ENCODE measurements at places on chromosomes 6 and 20. TPM values are rescaled to one million over a fixed set of nuclear protein-coding genes. Genes with fewer than 3 reads are reported as not detected.

GRCh38 chr6:119517428-119517827 is 167.9 kb upstream of the MAN1A1 start:
- no peak for DNase-seq

DNA sequence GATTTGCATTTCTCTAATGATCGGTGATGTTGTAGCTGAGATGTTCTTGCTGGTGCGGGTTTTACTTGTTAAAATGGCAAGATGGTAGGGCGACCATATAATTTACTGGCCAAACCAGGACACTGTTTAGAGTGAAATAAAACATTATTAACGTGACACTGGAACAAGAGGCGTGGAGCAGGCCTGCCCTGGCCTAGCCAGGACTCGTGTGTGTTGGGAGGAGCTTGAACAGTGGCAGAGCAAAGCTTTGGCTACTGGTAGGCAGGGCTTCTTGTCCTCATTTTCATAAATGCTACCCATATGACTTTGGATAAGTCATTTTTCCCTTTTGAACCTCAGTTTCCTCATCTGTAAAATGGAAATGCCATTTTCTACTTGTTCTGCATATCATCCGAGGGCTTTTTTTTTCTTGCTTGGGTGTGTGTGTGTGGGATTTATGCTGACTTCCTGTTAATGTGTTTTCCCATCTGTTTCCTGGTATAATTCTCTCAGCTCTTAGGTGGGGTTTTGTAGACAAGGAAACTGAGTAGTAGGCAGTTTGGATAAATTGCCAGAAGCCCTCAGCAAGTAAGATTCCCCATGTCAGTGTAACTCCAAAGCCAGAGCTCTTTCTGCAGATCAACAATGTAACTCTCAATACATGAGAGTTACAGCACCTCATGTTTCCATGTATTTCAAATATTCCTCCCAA is 81.7 kb downstream of the TOX2 start:
- no peak for DNase-seq

DNA sequence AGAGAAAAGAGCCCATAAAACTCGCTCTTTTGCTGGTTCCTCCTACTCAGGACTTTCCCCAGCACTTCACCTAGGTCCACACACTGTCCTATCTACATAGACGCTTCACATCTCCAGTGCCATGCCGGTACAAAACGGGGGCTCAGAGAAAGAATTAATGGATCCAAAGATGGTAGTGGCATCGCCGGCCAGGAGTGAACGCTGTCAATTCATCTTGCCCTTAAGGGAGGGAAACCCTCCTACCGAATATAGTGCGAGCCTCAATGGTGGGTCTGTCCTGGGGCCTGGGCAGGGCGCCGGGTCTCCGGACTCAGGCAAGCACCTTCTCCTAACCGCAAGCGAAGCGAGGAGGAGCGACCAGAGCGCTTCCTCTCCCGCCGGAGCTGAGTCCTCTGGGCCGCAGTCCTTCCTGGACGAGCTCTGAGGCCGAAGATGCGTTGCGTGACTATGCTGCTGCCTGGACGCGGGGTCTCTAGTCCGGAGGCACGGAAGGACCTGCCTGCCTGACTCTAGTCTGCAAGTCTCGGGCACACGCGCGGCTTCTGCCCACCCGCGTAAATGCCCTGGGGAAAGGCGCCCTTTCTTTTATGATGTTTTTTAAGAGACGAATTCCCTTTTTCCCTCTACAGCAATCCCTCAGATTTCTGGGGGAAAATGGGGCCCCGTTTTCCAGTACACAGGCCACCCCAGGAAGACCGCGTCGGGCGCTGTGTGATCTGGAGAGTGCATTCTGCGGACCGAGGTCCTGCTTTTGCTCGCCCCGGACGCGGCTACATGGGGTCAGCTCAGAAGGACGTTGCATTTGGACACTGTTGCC is 100.1 kb upstream of the PRDM1 start:
- DNase-seq, result no peak

DNA sequence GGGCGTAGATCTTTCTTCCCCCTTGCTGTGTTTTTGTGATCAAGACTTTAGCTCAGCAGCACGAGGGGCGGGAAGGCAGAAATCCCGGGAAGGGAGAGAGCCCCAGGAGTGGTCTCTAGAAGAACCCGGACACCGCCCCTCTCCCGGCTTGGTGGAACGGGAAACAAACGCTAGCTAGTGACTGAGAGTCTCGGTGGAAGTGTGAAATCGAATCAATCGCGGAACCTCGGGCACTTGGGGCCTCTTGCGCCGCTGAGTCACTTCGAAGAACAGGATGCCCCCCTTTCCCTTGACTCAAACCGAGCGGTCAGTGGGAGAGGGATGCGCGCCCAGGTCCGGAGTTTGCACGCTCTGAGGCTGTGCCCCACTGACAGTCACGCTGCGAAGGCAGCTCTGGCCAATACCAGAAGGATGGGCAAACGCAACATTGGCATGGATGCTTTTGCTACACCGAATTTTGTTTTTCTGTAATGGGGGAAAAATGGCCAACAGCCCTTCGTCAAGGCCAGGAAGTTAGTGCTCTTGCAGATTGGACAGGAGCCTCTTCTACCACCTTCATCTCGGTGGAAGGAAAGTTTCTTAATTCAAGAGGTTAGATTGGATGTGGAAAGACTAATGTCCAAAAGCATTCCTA is 1.6 kb upstream of the OLIG3 start:
- no peak for DNase-seq

RSPH9 gene
- 0.12 TPM for total RNA-seq

- DNase-seq, result no peak
These were observed 749 bp downstream of the FRK start for GRCh38 chr6:116059713-116060571.

DNA sequence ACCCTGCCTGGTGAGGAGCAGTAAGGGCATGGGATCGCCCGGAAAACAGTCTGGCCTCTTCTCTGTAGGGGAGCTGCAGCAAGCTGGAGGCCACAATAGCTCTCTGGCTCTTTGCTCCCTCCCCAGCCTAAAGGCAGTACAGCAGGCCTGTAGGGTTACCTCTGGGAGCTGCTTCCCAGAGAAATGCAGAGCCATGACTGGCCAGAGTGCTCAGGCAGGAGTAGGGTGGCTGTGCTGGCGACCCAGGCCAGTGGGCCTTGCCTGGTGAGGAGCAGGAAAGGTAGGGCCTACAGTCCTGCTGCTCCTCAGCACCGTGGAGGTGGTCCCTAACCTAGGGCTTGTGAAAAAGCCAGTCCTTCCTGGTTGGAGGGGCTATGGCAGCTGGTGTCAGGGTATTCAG is 129.9 kb upstream of the CHD6 start:
- no peak for DNase-seq

DNA sequence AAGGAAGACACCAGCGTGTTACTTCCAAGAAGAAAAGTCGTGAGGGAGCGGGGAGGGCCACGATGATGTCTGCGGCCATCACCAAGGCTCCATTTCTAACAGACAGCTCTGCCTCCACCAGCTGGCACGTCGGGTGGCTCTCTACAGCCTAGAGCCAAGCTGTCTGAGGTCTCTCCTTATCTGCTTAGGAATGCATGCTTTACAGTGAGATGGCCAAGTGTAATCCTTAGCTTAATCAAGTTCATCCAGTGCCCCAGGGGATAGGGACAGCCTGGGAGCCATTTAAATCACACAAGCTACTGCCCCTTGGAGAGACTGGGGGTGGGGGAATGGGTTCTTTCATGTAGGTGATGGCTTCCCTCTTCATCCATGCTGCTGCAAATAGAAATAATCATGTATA is 213.8 kb upstream of the CST7 start:
- DNase-seq, result no peak

DNA sequence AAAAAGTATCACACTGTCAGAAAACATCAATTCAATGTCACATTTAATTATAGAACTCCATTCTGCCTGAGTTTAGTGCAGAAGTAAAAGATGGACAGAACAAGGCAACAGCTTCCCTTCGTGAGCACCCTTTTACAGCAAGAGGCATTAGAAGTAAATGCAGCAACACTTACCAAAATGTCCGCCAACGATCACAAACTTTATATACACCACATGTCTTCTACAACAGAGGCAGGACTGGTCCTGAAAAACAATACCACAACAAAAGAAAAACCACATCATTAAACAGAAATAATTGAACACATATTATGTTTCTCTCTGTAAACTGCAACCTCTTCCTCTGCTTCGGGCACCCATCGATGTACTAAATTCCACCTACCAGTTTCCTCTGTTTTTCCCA is 92.9 kb downstream of the FYN start:
- DNase-seq, result no peak

DNA sequence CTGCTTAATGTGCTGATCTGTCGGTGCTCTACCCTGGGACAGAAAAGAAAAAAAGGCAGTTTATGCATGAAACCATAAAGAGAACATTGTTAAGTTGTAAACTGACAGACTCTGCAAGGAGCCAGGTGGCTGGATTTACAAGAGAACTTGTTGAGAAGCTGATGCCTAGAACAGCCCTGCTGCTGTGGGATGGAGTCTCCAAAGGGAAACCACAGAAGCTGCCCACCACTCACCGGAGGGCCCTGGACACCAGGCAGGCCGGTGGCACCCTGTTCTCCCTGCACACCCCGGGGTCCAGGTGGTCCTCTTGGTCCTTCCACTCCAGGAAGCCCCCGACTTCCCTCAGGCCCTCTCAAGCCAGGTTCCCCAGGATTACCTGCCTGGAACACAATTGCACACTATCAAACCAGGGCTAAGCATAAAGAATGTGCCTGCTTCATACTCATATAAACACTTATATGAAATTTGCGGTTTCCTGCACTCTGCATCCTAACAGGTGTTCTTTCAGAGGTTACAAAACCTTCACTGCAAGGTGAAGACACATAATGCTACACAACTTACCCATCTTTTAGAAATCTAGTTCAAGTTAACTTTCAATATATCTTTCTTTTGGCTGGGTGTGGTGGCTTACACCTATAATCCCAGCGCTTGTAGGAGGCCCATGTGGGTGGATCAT is 68.2 kb downstream of the COL9A1 start:
- DNase-seq, result no peak

DNA sequence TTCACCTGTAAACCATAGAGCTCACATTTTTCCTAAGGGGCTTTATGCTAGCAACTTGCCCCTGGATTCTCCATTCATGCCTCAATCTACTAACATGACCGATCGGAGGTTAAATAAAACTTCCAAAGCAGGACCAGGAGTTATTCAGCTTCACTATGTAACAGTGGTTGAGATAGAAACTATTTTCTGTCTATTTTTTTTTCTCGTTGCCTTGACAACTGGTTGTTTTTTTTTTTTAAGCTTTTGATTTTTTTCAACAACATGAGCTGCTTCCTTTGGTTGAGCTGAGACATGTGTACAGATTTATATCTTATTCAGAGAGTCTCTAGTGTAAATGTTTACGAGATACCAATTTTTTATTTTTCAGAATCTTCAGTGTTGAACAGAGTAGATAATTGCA is 85.7 kb downstream of the SHLD1 start:
- no peak for DNase-seq

DNA sequence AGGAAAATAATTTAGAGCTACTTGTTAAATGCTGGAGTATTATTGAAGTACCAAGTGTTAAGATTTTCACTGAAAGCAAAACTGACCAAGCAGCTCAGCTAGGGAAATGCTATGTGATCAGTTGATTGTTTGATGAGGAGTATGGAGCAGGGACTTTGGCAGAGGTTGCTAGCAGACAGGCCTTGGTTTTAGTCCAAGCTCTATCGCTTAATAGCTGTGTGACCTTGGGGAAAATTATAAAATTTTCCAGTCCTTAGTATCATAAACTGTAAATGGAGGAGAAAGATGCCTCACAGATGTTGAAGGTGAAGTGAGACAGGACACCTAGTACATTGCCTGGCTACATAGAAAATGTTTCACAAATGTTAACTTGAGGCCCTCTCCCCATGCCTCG is 136.6 kb downstream of the MTHFD1L start:
- DNase-seq, result no peak

- DNase-seq, result no peak
These were observed 190.9 kb downstream of the OTOR start for GRCh38 chr20:16939051-16939450.

CAPN11 gene
- total RNA-seq, result 0.44 TPM

- no peak for DNase-seq
These were observed 5.5 kb upstream of the CD40 start for GRCh38 chr20:46112430-46113112.

DNA sequence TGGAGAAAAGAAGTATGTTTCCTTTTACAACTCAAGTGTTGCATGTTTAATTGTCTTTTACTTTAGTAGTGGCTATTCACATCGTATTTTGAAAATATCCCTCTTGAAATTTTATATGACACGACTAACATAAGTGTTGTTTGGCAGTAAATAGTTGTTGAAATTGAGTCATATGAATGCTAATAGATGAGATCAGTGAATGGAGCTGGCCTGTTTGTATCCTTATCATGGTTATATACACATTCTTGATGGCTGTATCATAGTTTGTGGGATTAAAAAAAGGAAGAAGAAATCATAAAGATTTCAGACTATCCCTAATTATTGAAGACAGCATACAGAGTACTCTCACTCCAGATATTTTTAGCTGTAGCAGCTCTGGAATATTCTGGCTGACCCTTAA is 8.2 kb upstream of the RAE1 start:
- no peak for DNase-seq

DNA sequence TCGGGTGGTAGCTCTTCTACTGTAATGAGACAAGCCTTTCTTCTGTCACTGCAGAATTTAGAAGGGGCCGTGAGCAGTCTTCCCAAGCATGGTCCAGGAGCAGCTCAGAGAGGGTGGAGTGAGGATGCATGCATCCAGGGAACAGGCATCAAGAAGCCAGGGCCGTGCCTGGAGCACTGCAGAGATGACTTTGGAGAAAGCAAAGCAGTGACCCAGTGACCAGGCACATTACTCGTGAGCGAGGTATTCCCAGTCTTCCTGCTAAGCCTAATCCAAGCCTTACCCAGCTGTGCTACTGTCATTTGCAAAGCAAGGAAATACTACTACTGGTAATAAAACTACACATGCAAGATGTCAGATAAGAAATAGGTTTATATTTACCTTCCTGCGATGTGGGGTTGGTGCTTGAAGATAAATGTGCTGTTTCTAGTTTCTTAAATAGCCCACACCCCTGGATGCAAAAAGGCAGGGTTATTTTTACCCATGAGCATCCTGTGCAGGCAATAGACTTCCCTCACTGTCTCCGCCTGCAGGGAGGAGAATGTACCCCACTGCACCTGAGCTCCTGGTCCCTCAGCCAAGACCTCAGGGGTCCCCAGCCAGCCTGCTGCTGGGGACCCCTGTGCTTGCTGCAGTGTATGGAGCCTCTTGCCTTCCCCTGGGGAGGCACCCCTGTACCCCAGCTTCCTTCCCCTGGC is 62.9 kb downstream of the SSR1 start:
- DNase-seq, result no peak

SLC26A8 gene
- total RNA-seq, result not detected

C20orf204 gene
- total RNA-seq, result 0.07 TPM

TRDN gene
- 217 TPM for total RNA-seq

DNA sequence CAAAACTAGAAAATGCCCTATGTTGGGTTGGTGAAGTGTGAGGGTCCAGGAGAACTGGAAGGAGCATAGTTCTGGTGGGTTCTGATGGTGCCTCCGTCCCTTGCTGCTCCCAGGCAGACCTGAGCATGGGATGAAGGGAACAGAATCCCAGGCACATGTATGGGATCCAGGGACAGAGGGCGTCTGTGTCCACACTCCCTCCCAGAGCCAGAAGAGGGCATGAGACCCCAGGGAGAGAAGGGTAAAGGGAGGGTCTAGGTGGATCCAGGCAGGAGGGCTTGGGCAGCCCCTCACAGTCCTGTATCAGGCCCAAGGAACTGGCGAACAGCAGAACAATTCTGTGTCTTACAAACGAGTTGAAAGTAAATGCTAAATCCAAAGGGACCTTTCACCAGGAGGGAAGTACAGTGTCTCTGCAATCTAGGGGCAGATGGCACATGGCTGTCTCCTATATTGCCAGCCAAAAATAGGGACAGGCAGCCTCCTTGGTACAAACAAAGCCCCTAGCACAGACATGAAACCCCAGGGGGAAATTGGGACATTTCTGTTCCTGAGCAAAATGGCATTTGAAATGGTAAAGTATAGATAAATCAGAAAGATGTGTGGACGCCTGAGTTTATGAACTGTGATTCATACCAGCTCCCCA is 2.5 kb upstream of the BPIFA1 start:
- no peak for DNase-seq
